Stimulated activated CD4-positive, alpha-beta T cell treated with anti-CD3 and anti-CD28 coated beads, Interleukin-4, amount 100 ng/mL, for 4 hours (primary cell): ENCODE measurements at places on chromosomes 11 and 22.

DNA sequence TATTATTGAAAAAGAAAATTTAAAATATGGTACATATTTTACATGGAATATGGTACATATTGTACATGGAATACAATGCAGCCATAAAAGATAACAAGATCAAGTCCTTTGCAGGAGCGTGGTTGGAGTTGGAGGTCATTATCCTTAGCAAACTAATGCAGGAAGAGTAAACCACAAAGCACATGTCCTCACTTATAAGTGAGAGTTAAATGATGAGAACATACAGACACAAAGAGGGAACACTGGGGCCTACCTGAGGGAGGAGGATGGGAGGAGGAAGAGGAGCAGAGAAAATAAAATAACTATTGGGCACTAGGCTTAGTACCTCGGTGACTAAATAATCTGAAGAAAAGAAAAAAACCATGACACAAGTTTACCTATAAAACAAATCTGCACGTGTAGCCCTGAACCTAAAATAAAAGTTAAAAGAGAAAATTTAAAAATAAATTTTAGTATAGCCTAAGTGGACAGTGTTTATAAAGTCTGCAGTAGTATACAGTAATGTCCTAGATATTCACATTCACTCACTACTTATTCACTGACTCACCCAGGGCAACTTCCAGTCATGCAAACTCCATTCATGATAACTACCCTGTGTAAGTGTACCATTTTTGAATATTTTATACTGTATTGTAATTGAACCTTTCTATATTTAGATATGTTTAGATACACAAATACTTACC is 204.4 kb downstream of the FAM76B start:
- no peak for DNase-seq

DNA sequence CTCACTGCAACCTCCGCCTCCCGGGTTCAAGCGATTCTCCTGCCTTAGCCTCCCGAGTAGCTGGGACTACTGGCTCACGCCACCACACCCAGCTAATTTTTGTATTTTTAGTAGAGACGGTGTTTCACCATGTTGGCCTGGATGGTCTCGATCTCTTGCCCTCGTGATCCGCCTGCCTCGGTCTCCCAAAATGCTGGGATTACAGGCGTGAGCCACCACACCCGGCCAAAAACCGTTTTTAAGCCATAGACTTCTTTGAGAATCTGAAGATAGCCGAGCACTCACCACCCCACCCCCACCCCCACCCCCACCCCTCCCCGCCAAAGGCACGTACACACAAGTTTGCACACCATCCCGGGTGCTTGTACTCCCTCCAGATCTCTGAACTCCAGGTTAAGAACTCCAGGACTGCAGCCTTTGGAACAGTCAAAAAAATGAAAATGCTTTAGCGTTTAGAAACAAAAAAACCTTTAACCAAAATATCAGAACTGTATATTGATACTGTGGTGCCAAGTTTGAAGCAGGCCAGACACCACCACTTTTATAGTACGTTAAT is 1.5 kb downstream of the CRKL start:
- DNase-seq, result no peak

DNA sequence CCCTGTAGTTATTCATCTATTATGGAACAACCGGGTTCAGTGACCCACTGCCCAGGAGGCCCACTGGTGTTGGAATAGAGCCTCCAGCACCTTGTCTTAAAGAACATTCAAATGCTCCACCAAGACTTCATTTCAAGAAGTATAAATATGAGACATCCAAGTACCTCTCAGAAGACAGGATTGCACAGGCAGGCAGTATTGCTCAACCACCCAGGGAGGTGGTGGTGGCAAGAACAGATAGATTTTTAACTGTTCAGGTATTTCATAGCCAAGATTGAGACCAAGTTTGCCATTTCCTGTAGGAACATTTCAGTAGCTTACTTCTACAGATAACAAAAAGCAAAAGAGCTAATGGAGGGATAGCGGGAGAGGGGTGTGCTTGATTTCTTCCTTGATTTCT is 78.7 kb downstream of the COMMD9 start:
- no peak for DNase-seq

GRCh38 chr11:3882655-3883054 is 27.2 kb downstream of the STIM1 start:
- DNase-seq, result no peak
